ENCODE measurements at places on chromosomes 12 and 14.

- no peak for DNase-seq
Measured at GRCh38 chr14:54894995-54895394, 7.6 kb downstream of the GCH1 start.

DNA sequence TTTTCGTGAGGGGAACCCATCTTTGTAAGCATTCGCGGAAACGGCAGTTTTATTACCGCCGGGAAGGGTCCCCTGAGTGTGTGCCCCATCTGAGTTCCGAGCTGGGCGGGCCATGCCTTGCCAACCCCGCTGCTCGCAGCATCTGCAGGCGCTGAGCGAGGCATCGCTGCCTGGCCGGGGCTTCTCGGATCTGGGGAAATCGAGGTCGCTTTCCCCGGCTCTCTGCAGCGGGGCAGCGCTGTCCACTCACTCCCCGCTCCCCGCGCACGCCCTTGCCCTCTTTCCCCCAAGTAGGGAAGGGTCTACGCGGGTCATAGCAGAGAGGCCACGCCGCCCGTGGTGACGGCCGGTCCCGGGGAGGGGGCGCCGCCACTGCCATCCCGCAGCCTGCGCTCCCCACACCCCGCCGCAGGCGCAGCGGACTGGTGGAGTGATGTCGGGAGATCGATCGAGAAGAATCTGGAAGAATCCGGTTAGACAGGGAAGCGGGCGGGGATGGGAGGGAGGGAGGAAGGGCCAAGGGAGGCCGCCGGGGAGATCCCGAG, 507 bp upstream of the FKBP4 start:
- no peak for DNase-seq

DNA sequence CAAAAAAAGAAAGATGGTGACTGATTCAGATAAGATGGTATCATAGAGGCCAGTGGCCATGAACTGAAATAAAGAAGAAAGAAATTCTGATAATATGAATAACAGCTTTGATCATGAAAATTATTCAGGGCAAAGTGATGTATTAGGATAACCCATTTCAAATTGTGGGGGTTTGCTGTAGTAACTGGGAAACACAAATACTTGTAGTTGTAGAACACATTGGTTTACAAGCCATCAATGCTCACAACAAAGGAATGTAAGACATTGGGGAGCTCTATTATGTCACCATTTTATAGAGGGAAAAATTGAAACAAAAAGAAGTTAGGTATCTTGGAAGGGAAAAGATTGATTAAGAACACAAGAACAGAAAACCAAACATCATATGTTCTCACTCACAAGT, 140.4 kb upstream of the FRMD6 start:
- DNase-seq: no peak

GRCh38 chr12:52280319-52280795, 5.9 kb downstream of the KRT86 start:
- no peak for DNase-seq

DNA sequence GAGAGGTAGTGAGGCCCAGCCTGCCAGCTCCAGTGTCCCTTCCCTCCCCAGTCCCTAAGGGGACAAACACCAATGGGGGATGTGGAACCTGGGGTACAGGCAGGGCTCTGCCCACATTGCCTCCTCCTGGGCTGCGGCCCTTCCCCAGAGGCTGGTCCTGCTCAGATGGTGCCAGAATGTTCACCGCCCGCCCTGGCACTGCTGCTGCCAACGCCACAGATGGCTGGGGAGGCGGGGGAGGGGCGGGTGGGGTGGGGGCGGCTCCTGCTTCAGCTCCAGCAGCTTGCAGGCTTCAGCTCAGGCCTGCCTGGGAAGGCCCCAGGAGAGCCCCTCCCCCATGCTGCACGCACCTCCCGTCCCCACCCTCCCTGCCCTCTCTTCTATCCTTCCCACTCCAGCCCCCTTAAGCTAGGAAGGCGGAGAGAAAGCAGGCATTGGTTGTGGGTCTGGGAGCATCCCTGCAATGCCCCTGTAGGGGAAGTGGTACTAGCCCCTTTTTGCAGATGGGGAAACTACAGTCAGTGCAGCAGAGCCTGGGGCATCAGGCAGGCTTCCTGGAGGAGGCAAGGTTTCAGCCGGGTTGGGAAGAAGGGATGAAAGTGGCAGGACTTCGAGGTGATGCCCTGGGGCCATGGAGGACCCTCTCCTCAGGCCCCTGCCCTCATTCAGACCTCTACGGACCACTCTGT, 2.0 kb upstream of the BEGAIN start:
- no peak for DNase-seq

DNA sequence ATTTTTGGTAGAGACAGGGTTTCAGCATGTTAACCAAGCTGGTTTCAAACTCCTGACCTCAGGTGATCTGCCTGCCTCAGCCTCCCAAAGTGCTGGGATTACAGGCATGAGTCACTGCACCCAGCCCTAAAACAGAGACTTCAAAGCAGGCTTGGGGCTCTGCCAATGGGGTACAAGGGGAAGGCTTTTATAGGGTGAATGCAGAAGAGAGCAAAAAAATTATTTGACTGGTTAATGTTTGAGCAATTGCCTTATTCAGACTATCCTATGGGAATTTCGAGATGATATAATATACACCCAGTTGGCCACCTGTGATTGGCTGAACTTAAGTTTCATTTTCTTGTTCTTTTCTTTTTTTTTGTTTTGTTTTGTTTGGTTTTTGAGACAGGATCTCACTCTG, 31.5 kb upstream of the ACTN1 start:
- DNase-seq: no peak

DNA sequence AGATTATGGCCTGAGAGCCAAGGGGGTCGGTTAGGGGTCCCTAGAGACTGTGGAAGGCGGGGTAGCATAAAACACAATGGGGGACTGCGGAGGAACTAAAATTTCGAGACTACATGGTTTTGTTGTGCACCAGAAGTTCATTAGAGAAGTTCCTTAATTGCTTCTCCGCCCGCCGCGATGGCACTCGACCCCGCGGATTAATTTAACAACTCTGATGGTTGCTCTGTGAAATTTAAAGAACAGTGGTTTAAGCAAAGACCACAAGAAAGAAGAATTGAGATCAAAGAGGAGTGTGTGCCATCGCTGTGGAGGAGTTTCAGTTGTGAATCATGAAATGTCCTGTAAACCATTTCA, 1.4 kb upstream of the CCDC88C start:
- DNase-seq: no peak

- DNase-seq: no peak
Measured at GRCh38 chr12:12214635-12215131, 52.2 kb downstream of the LRP6 start.

DNA sequence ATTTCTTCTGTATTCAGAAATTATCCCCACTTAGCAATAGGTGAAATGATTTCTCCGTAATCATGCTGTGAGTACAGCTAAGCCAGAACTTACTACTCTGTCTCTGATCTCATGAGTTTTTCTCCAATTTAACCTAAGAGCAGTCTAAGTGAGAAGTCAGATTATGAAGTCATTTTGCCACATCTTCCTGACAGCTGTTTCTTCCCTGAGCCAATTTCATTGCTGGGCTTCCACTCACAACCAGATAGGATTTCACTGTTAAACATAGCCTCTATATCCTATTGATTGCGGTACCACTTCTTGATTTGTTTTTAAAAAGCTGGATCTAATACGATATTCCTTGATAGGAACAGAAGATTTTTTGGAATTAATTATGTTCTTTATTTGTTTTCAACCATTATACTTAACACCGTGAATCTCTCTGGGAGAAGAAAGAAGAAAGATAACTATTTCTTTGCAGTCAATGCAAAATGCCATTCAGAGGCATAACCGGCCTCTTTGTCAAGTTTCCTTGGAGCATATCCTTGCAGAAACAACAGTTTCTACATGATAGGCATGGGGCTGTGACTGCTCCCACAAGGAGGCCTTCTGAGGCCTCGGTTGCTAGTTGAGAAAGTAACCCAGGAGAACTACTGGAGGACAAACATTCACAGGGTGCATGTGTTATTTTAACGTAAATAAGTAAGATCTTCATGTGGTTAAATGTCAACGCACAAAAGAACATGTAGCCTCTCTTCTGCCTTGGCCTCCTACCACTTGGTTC, 212.2 kb downstream of the NPAS3 start:
- no peak for DNase-seq

DNA sequence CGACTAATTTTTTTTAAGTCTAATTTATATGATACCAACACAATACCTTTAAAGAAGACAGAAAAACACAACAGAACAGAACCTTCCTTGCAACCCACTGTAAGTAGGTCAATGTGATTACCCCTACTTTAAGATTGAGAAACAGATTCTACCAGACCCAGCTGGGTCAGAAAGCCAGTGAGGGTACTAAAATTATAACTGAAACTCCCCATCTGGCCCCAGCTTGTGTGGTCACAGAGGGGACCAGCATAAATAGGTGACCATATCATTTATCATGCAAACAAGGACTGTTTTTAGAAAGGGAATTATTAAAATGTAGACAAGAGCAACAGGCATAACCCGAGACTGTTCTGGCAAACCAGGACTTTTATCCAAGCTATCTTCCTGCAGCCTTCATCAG, 30.1 kb upstream of the FRMD6 start:
- DNase-seq: no peak

- no peak for DNase-seq
Measured at GRCh38 chr14:103718572-103718971, 3.0 kb downstream of the ZFYVE21 start.

GRCh38 chr12:13199592-13199991, 3.1 kb downstream of the EMP1 start:
- DNase-seq: no peak

- DNase-seq: no peak
Measured at GRCh38 chr14:65237023-65237814, 134.9 kb upstream of the MAX start.

GRCh38 chr14:24279301-24280186, 8.1 kb upstream of the RABGGTA start:
- DNase-seq: no peak

GRCh38 chr12:102021540-102022246, 40.1 kb downstream of the WASHC3 start:
- no peak for DNase-seq

DNA sequence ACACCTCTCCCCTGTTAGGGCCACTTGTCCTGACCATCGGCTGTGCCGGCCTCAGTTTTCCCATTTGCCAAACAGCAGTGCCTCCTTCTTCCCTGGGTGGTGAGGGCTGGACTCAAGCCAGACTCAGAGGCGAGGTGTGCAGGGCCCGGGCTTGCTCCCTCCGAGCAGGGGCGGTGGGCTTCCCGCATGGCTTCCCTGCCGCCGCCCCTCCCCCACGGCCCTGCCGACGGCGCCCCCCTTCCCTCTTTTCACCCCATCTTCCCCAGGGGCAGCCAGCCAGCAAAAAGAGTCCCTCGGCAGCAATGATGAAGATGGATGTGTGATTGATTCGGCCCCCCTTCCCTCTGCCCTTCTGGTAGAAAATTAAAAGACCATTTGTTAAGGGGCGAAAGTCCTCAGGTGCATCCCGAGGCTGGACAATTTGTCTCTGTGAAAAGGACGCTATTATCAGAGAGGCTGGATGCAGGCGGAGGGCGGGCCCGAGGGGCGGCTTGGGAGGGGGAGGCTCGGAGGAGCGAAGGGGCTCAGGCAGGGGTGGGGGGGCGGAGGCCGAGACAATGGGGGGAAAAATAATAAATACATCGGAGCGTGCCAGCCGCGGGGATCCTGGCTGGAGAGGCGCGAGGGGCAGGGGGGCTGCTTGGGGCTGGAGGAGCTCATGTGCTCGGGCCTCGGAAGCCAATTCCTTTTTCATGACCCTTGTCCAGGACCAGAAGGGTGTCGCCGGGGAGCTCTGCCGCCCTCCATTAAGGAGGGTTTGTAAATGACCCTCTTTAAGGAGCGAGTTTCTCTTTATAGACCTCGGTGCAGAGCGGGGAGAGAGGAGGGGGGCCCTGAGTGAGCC, 48.0 kb upstream of the LHX5 start:
- DNase-seq: no peak

DNA sequence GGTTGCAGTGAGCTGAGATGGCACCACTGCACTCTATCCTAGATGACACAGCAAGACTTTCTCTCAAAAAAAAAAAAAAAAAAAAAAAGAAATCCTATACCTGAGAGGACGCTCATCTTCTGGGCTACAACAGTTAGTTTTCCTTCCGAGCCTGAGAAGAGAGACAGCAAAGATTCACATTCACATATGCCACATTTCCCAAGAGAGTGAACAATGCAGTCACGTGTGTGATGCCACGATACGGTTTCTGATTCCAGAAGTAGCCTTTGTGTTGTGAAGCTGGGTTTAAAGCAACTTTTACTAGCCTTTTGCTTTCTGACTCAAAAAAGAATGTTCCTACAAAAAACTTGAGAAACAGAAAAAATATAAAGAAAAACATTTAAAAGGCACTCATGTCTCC, 19.5 kb downstream of the GCN1 start:
- DNase-seq: no peak

GRCh38 chr12:22059976-22060647, 14.1 kb downstream of the CMAS start:
- no peak for DNase-seq

GRCh38 chr12:126535971-126536370, 1470.7 kb downstream of the AACS start:
- no peak for DNase-seq

- DNase-seq: no peak
Measured at GRCh38 chr12:116549993-116550392, 9.2 kb upstream of the MAP1LC3B2 start.

- no peak for DNase-seq
Measured at GRCh38 chr14:30443368-30444007, 115.5 kb upstream of the G2E3 start.

DNA sequence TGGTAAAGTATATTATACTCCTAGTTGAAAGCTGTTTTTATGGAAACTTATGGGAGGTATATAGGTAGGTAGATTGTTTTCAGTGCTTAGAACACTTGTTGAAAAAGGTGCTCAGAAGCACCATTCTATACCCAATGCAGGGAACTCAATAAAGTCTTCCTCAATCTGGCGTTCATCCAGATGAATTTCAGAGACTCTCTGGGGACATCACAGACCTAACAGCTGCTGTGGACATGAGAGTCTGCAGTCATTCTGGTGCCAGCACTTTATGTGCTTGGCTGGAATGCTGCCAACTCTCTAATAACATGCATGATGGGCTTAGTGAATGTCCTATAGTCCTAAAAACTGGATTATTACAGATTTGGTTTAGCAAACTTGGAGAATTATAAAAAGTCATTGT, 115.9 kb downstream of the NTN4 start:
- no peak for DNase-seq

GRCh38 chr12:108778053-108778452, 46.7 kb upstream of the CORO1C start:
- no peak for DNase-seq

GRCh38 chr12:124508381-124509079, 58.9 kb downstream of the NCOR2 start:
- DNase-seq: no peak

DNA sequence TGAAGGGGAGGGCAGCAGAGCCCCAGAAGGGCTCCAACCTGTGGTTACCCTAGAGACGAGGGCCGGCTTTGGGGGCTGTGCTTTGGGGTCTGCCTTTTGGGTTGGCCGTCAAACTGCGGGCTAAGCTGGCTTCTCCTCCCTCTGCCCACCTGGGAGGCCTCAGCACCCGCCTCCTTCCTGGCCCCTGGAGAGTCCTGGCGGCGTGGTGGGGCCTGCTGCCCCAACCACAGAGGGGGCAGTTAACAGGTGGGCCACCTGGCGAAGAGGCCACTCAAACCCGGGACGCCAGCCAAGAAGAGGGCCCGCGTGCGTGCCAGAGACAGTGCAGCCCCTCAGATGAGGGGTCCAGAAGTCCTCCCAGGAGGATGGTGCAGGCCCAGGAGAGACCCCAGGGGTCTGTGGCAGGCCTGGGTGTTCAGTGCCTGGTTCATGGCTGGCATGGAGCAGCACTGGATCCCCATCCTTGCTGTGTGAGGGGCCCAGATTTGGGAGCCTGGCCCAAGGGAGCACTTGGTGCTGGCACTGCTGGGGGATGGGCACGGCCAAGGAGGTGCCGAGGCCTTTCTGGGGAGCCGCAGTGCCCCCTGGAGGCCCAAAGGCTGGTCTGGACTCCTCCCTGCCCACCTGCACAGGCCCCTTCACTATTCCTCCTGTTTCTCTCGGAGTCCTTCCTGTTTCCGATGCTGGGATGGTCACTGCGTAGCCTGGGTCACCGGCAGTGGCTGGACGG, 48.8 kb downstream of the LRCOL1 start:
- no peak for DNase-seq

All from GOT3 (cell line).